Cortex of kidney (tissue), 1 donor: ENCODE measurements at places on chromosomes 4 and X.

DNA sequence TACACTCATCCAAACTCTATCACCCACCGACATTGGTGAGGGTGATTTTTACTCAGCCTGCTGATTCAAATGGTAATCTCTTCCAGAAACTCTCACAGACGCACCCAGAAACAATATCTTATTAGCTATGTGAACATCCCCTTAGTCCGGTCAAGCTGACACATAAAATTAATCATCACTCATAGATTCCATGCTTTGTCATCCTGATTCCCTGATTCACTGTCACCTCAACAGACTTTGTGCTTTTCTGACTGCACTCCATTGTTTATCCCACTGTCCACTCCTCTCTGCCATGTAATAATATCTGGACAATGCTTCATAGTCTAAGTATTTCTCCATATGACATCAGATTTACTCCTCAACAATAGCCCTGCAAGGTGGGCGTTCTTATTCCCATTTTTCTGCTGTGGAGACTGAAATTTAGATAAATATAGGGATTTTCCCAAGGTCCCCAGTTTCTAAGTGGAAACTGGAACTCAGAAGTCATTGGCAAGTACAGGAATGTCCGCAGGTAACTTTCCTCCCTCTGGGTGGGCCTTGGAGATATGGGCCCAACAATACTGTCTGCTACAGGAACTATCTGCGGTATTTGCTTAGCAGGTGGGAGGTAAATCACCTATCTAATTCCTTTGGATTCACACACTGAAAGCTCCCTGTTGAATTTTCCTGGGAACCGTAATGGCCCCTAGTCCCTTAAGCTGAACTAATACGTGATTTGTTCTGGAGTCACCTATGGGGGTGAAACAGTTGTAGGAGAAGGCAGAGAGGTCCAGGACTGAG, 228.6 kb upstream of the BCOR start:
- no peak for DNase-seq

DNA sequence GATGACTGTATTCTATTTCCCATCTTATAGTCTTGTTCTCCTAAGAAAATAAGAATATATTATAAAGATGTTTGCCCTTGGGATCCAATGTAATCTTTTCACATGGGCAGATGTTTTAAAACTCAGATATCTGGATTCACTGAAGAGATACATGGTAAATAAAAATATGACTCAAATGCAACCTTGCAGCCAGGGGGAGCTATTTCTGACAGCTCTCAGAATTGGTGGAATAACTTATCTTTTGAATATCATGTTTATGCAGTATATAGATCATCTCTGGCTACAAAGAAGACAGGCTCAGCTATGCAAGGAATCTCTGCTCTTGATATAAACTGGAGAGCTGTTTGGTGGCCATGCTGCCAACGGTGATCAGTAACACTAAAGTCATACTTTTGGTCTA, 274.7 kb downstream of the GLUD2 start:
- DNase-seq: no peak

DNA sequence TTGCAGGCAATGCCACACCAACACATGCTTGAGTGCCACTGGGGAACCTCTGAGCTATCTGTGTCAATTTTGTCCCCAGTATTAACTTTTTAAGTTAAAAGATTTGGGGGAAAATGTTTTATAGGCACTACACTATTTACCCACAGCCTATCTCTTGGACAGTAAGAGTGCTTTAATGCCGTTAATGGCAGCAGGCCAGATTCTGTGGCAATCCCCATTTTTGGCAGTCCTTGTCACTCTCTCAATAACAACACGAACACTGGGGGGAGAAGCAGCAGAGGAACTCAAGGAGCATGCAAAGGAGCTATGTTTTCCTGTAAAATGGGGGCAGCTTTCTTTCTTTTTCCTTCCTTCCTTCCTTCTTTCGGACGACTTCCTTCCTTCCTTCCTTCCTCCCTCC, 168.6 kb downstream of the NSUN7 start:
- no peak for DNase-seq

GRCh38 chrX:19887911-19888879, 795 bp upstream of the SH3KBP1 start:
- DNase-seq: no peak

DNA sequence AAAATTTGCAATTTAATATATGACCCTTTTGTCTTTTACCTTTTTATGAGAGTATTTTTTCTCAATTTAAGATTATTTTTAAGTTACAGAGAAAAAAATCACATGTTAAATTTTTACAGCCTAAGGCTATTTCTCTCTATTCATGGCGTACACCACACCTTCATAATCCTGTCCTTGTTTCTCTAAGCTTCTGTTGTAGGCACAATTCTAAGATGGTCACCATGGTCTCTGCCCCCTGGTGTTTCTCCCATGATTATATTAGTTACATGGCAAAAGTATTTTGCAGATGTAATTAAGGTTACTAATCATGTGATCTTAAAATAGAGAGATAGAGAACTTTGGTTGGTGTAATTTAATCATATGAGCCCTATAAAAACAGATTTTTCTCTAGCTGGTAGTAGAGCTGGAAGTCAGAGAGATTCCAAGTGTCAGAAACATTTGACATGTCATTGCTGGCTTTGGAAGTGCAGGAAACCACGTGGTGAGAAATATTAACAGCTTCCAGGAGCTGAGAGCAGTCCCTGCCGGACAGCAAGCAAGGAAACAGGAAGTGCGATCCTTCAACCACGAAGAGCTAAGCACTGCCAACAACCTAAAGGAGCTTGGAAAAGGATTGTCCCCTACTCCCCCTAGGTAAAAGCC, 89.8 kb downstream of the EIF4E start:
- DNase-seq: no peak

DNA sequence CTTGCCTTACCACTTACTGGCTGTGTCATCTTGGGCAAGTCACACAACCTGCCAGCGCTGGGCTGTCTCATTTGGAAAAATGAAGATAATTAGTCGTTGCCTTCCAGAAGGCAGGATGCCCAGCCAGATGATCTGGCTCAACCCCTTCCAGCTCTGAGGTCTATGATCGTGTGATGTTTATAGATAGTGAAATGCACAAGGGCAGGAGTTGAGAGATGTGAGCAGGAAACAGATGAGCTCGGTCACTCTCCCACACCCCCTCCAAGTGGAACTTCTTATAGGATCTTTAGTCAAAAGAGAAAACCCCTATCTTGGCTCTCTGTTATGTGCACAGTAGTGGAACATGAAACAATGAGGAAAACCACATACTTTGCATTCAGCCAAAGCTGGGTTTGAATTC, 336.8 kb upstream of the PPARGC1A start:
- no peak for DNase-seq

DNA sequence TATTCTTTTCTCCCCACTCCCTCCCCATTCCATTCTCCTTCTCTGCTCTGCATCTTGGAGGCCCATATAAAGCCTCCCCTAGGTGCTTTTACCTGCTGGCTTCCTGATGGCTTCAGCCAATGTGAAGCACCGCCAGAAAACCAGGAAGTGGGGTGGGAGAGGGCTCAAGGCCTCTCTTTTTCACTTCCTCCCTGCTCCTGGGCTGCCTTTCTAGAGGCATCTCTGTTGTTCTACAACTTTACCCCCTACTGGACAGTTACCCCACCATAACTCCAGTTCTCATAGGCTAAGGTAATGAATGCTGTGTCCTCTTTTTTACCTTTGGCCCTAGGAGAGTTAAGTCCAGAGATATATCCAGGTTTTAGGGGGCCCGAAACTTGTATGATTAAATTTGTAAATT, 62.4 kb upstream of the PPARGC1A start:
- no peak for DNase-seq

- no peak for DNase-seq
Measured at GRCh38 chrX:37989304-37989703, 17.0 kb upstream of the SYTL5 start.

DNA sequence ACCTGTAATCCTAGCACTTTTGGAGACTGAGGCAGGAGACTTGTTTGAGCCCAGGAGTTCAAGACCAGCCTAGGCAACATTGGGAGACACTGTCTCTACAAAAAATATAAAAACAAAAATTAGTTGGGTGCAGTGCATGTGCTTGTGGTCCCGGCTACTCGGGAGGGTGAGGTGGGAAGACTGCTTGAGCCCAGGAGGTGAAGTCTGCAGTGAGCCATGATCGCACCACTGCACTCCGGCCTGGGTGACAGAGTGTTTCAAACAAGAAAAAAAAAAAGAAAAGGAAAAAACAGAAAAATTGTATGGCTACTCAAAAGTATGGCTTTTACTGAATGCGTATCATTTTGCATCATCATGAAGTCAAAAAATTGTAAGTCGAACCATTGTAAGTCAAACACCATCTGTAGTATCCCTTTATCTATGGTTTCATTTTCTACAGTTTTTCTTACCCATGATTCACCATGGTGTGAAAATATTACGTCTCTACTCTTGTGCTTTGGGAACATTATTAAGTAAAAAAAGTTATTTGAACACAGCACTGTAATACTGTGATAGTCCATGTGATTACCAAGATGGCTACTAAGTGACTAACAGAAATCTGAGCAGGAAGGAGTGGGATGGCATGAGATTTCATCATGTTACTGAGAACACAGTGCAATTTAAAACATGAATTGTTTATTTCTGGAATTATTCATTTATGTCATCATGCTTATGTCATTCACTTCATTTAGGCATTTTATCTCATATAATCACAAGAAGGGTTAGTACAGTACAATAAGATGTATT, 26.5 kb upstream of the MANBA start:
- DNase-seq: no peak

GRCh38 chr4:172573899-172574298, 594.7 kb upstream of the GALNT7 start:
- DNase-seq: no peak

- DNase-seq: no peak
Measured at GRCh38 chrX:13598877-13599276, 29.5 kb downstream of the EGFL6 start.

DNA sequence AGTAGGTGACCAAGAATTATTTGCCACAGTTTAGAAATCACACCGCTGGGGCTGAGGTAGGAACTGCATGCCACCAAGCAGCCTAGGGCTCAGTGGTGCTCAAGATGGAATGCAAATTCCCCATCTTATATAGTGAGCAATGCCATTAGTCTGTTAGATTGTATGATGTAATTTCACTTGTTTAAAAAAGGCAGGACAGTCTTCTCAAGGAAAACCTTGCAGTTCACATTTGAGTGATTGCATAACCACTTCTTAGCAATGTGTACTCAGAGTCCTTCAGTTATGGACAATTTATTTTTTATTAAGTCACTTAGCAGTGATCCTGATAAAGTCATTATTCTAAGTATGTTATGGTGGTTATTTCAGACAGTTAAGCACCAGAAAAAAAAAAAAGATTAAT, 142.9 kb upstream of the SFRP2 start:
- DNase-seq: no peak

- DNase-seq: no peak
Measured at GRCh38 chrX:86237482-86237881, 89.2 kb downstream of the DACH2 start.

DNA sequence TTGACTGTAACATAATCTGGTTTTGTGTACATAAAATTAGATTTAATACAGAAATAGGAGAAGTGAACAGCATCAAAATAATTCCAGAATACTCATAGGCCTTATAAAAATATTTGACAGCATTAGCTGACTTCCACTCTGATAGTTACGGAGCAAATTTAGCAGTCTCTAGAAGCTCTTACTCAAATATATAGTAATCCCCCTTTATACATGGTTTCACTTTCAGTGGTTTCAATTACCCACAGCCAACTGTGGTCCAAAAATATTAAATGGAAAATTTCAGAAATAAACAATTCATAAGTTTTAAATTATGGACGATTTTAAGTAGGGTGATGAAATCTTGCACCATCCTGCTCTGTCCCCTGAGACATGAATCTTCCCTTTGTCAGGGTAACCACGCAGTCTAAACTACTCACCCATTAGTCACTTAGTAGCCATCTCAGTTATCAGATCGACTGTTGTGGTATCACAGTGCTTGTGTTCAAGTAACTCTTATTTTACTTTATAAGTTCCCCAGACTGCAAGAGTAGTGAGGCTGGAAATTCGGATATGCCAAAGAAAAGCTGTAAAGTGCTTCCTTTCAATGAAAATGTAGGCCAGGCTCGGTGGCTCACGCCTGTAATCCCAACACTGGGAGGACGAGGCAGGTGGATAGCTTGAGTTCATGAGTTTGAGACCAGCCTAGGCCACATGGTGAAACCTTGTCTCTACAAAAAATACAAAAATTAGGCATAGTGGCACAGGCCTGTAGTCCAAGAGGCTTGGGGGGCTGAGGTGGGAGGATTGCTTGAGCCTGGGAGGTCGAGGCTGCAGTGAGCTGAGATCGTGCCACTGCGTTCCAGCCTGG, 17.2 kb upstream of the RTL9 start:
- DNase-seq: no peak

DNA sequence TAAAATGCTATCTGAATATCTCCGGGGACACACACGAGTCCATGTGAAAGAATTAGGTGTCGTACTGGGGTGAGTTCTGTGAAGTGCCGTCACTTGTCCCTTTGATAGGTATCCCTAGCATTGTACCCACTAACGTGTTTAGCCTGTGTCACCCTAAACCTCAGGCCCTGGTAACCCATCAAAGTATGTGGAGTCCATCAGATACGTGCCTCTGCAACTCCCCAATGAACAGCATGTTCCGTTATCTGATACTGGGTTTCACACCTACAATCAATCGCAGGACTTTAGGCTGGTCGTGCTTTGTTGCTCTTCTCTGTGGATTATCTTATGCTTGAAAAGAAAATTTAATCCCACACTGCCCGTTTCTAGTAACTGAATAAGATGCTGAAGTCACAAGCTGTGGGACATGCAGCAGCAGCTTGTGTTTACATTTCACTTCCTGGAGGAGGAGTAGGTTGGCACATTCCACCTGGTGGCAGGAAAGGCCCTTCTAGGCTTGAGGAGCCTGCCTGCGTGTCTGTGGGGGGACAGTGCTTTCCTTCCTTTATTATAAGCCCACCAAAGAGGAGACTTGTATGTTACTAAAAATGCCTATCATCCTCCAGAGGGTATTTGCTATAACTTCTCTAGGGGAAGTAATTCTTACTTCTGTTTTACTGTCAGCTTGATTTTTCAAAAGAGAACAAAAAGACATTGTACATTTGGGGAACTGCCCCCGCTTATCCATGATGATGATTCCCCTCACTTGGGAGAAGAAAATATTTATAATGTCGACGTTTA, 127.2 kb downstream of the FNIP2 start:
- DNase-seq: no peak

DNA sequence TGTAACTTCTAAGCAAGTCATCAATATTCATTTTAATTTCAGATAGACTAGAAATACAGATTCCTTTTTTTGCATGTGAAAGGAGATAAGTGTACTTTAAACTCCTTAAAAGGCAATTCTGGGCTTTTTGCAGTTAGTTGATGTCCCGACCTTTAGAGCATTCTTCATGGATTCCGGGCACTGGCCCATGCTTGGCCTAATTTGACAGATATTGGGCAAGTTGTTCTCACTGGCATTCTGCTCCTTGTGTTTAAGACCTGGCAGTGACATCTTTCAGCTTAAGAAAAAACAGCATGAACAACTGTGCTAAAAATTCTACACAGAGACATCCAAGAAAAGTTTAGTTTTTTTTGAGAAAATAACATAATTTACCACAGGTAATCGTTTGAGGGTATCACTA, 1037.2 kb downstream of the PCDH18 start:
- no peak for DNase-seq

DNA sequence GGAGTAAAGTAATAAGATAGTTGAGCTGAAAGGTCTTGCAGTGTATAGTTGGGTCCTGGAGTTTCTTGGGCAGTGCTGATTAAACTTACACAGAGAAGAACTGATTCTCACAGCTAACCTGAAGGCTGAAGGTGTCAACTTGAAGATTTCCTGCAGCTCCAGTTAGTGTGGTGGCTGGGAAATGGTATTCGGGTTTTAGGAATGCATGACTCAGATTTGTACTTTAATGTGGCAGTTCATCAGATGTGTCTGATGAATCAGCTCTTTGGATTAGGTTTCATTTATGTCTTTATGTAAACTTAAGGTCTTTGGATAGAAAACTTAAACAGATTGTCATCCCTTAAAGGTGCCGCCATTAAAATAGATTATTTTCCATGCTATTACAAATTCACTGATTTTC, 200.0 kb downstream of the IL1RAPL1 start:
- DNase-seq: no peak
